Activated naive CD8-positive, alpha-beta T cell treated with anti-CD3 and anti-CD28 coated beads for 36 hours (primary cell): ENCODE measurements at places on chromosomes 4 and X.

GRCh38 chr4:2756691-2757350, 685 bp upstream of the TNIP2 start:
- H3K27ac ChIP-seq = peak overlapping the region; percentile 45
- no peak for DNase-seq
- H3K4me3 ChIP-seq = peak overlapping the region; percentile 59
- H3K4me1 ChIP-seq = peaks cover 25% of the 10 kb centered on the region

GRCh38 chrX:78754917-78755316, 7.4 kb downstream of the LPAR4 start:
- H3K36me3 ChIP-seq = no peaks in the 10 kb centered on the region
- H3K4me1 ChIP-seq = no peaks in the 10 kb centered on the region
- no peaks in the 10 kb centered on the region for H3K27me3 ChIP-seq
- no peak for DNase-seq

GRCh38 chr4:78065508-78066192, 8.5 kb downstream of the FRAS1 start:
- H3K27me3 ChIP-seq = peaks cover 71% of the 10 kb centered on the region
- H3K4me1 ChIP-seq = peaks cover 7% of the 10 kb centered on the region
- H3K27ac ChIP-seq = no peak overlapping the region
- DNase-seq = no peak
- H3K4me3 ChIP-seq = no peak overlapping the region

- DNase-seq = no peak
- H3K4me1 ChIP-seq = no peaks in the 10 kb centered on the region
- peaks cover 7% of the 10 kb centered on the region for H3K27me3 ChIP-seq
- no peaks in the 10 kb centered on the region for H3K36me3 ChIP-seq
- no peak overlapping the region for H3K27ac ChIP-seq
These were observed 98.8 kb upstream of the IQCM start for GRCh38 chr4:149914119-149915115.

- no peak overlapping the region for H3K27ac ChIP-seq
- H3K27me3 ChIP-seq = no peaks in the 10 kb centered on the region
- peaks cover 16% of the 10 kb centered on the region for H3K4me1 ChIP-seq
- H3K4me3 ChIP-seq = peak overlapping the region; percentile 33
These were observed 17.1 kb upstream of the PAGE2B start for GRCh38 chrX:55057675-55058249.
